Fibroblast of gingiva (primary cell): ENCODE measurements at places on chromosomes 12 and 14.

- DNase-seq: no peak
Observed at GRCh38 chr14:99252443-99252939, 19.5 kb downstream of the BCL11B start.

GRCh38 chr12:49568442-49569162, 660 bp upstream of the MCRS1 start:
- DNase-seq: no peak

GRCh38 chr14:87196436-87196835, 796.5 kb downstream of the GALC start:
- DNase-seq: no peak

DNA sequence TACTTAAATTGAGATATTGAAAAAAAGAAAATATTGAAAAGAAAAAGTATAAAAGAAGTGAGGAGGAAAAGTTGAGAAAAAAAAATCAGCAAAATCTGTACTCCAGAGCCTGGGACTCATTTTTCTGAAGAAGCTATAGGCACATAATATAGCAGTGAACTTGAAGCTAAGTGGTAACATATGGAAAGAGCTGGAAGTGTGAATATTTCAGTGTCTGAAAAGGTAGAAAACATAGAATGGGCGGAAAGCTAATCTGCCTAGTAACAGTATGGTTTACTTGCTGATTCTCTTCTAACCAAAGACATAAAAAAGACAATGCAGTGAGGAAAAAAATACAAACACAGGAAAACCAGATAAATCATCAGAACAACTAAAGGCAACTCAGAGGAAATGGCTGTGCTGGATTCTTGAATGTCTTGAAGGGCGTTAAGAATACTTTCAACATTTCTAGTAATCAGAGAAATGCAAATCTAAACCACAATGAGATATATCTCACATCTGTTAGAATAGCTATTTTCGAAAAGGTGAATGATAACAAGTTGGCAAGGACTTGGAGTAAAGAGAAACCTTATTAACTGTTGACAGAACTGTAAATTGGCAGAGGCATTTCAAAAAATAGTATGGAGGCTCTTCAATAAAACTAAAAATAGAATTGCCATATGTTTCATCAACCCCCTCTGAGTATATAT, 784.6 kb downstream of the LRFN5 start:
- DNase-seq: no peak

DNA sequence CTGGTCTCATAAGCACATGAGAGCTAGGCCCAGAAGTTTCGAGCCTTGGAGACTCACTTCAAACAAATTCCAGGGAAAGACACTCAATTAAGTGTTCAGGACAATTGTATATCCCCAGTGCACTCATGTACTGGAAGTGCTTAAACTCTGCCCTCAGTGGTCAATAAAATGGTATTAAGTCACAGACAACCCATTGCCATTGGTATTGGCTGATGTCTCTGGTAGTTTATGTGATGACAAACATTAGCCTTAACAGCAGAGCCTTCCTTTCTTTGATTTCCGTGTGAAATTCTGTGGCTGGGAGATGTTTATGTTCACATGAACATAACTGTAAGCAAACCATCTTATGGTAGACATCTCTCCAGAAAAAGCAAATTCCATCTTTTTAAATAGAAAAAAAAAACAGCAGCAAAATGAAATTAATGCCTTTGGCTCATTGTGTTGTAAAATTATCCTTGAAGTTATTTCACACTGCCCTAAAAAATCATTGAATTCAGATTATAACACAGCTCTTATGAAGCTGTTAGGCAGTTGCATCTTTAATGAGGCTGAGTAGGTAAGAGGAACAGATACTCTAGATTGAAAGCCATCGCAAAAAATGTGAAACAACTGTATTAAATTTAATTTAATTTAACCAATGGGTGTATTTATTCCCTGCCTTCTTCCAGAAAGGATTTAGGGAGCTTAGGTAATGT, 216.2 kb upstream of the PLEKHG7 start:
- no peak for DNase-seq

DNA sequence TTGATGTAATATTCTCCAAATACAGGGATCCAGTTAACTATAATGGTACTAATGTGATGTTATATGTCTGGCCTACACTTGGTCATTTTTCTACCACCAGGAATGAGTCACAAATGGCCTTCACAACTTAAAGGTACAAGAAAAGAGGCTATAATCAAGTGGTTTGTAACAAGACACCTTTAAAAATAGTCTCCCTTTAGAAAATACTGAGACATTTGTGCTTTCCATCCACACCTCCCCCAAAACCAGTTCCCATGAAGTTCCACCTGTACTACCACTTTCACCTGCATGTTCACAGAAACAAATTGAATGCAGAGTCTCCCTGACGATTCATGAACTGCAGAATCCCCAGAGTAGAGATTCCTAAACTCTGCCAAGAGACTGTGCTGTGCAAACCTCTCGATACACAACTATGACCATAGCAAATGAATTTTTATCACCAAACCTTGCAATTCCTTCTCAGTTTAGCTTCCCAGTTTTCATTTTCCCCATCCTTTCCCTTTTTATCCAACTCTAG, 6.0 kb downstream of the BTG1 start:
- peak; percentile 9 for DNase-seq

DNA sequence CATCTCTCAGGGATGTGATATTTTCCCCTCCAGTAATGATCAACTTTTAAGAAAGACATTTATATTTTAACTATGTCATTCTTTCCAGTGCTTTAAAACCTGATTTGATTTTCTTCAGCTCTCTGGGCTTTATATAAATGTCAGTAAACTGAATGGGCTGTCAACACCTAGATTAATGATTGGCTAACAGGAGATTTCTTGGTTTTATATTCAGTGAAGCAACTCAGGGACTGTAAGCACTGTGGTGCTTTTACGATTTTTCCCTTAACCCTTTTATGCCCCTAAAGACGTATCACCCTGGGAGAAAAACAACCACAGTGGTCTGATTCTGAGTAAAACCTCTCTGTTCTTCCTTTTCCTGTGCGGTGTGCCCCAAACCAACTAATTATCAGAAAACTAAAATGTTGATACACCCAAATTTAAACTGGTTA, 38.0 kb downstream of the PTGER2 start:
- DNase-seq: no peak

DNA sequence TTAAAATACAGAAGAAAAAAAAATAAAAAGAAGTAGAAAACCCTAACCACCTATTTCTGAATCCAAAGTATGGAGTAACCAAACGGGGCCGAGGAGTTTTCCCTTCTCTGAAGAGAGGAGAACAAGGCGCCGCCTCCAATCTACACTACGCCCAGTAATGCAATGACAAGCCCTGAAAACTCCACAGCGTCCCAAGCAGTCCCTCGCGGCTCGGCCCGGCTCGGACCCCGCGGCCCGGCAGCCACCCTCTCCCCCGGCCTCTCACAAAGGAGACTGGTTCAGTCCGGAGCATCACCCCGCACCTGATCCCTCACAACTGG, 371 bp downstream of the CHD8 start:
- peak; percentile 13 for DNase-seq

DNA sequence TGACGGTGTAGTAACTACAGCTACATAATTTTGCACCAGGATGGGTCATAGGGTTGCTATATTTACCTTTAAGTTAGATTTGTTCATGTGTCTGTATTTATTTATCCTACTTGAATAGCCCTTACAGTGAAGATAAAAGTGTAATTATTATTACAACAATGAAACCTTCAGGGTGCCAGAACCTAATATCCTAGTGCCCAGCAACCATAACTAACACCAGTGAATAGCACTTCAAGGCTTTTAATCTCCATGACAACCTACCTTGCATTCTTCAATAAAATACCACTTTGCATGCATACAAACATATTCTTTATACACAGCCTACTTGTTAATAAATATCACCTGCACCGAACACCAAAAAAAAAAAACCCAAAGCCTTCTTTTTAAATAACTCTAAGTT, 58.7 kb upstream of the G2E3 start:
- DNase-seq: no peak
